CMK (cell line): ENCODE measurements at places on chromosomes 6 and 20.
A peak's percentile ranks its signal among the peaks of the same experiment; 100 is the strongest.

DNA sequence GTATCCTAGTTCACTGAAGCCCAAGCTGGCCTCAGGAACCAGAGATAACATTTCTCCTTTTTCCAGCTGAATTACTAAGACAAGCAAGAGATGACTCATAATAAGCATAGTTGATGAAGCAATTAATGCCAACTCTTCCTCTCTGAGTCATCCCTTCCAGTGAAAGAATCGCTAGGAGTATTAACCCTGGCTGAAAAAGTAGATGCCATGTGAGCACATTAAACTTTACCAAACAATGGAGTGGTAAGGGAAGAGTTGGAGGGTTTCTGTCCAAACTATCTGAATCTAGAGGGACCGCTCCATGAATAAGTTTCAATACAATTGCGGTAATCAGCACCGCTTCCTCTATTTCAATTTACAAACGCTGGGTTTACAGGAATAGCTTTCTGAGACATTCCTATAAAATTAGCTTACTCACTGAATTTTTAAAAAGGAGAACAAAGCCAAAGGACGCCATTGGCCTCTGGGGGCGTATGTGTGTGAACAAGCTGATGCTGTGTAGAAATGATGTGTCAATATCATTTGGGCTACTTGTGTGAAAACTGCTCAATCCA, 48.3 kb downstream of the ATXN1 start:
- peak; percentile 4 for DNase-seq

DNA sequence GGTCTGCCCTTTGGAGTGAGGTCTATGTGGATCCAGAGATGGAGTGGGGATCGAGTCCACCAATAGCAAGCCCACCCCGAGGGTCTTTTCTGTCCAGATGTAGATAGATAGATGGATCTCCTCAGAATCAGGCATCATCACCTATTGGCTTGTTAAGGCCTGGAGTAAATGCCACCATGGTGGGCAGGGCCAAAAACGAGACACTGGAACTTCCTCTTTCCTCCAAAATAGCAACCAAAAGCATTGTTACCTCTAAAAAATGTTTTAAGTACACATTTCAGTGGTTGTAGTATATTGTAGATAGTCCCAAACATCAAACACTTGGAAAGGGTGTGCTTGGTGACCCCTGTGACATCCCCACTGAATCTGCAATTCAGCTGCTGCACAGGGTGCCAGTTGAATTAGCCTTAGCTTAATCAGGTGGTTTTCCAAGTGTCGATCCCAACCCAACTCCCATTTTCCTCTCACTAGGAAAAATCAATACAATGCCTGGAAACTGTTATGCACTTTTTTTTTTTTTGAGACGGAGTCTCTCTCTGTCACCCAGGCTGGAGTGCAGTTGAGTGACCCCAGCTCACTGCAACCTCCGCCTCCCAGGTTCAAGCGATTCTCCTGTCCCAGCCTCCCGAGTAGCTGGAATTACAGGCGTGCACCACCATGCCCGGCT, 35.0 kb upstream of the NELFCD start:
- DNase-seq: no peak

- DNase-seq: no peak
These were observed 437.8 kb downstream of the UTRN start for GRCh38 chr6:144722925-144723324.

DNA sequence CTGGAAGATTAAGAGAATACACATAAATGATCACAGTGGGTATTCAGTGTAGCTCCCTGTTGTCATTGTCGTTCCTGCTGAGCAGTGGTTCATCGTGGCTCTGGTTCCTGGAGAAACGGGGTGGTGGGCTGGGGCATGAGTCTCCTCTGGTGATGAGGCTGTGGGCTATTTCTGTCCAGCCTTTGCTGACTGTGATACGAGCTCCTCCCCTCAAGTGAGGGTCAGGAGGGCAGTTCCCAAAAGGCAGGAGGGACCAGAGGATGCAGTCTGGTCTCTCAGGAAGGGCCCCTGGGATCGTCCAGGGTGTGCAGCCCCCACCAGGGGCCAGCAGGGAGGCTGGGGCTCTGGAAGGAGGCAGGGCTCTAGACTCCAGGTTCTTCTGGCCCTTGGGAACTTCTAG, 31.1 kb upstream of the DLGAP4 start:
- no peak for DNase-seq

DNA sequence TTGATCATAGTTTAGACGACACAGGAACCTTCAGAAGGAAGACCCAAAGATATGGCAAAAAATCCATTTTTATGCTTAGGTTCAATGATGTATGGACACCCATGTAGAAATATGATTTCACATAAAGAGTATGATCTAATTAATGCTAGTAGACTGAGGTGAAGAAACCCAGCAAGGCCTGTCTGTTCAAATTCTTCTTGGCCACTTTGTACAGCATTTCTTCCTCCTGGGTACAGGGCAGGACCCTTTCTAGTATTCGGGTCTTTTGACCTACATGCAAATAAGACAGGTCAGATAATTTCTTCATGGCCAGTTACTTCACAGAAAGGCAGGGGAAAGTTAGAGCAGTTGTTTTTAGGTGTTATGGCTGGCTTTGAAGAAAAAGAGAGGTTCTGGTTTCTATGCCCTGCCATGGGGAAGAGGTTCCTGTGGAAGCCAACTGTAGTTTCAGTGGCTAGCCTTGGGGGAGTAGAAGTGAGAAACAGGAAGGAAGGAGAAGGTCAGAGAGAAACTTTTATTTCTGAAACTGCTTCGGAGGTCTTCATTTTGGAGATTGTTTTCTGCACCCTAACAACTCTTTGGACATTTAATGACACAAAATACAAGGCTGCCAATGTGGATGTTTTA, 208.3 kb downstream of the PTPRK start:
- no peak for DNase-seq

GRCh38 chr6:132330759-132331158, 70.5 kb downstream of the MOXD1 start:
- no peak for DNase-seq

DNA sequence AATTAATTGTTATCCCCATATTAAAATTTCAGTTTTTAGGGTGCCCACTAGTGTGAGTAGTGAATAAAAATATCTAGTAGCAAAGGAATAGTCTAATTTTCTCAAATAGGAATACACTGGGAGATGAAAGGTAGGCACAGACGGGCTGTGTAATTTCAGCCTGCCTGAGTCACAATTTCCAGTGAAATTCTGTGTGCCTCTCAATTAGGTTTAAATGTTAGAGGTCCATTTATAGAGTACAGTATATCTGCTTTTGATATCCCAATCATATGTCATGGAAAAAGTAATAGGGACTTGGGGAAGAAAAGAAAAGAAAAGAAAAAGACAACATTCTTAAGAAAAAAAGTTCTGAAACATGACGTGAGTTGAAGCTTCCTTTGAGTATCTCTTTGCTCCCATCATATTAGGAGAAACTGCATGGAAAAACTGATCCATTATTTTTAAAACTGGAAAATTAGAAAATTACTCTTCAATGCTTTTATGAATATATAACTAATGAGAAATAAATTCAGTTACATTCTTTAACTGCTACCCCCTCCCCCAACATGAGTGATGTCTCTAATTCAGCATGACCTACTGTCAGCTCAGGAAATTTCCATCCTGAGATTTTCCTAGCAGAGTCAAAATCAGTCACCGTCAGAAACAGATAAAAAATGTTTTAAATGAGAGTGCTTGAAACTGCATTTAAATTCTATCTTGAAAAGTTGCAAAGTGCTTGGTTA, 473.8 kb upstream of the HSF2 start:
- DNase-seq: no peak

GRCh38 chr6:79421707-79422484, 115.3 kb downstream of the LCA5 start:
- no peak for DNase-seq
